ENCODE measurements at places on chromosomes 5 and 9.

GRCh38 chr5:74642543-74642863, 2.0 kb upstream of the ENC1 start:
- DNase-seq = no peak

- no peak for DNase-seq
Measured at GRCh38 chr9:107269681-107270080, 13.4 kb upstream of the RAD23B start.

GRCh38 chr5:157294407-157295091, 28.6 kb downstream of the CYFIP2 start:
- no peak for DNase-seq

GRCh38 chr9:113501129-113501686, 37.7 kb downstream of the RGS3 start:
- DNase-seq = no peak

GRCh38 chr5:61306531-61307131, 25.4 kb upstream of the ZSWIM6 start:
- peak; percentile 97 for DNase-seq

DNA sequence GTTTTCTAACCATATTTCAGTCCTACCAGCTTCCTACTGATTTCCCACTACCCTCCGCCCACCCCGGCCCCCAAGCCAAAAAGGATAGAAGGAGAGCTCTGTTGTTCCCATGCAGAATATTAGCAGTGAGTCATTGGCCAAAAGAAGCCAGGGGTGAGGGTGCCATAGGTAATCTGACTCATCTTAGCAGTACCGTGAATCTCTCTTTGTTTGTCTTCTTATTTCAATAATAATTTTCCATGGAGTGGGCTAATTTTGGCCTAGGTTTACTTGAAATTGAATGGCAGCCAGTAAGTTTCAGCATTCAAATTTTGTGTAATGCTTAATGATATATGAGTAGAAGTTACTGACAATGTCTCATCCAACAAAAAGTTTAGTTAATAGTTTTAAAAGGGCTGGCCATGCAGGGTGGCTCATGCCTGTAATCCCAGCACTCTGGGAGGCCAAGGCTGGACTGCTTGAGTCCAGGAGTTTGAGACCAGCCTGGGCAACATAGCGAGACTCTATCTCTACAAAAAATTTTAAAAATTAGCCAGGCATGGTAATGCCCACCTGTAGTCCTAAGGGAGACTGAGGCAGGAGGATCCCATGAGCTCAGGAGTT, 74.2 kb downstream of the C9orf152 start:
- DNase-seq = peak; percentile 61

DNA sequence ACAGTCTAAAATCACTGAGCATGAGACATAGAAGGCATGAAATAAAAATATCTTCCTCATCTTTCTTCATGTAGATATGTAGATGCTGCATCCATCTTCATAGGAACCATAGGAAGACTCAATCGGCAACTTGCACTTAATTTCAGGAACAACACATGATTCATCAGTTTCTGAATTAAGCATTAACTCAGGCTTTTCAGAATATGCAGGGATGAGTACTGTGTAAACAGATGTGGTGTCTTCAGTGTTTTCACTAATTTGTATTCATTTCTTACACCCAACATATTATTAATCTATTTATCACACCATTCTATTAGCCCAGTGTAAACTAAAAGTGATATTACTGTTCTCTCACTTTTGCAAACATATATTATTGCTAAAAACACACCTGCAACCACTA, 305.9 kb upstream of the DAB2 start:
- DNase-seq = no peak

DNA sequence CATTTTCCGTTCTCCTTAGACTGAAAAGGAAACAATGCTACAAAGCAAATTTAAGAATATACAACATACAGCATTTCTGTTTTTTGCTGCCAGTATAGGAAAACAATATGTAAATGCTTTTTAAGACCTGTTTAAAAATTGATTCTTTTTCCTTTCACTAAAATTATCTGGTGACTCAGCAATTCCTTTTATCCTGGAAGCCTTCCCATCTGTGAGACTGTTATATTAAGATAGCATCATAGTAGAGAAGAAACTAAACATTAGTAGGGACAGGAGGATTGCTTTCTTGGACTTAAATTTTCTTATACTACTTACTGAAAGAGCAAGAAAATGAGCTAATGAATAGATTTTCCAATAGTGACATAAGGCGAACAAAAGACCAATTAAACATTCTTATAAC, 30.0 kb upstream of the GPR21 start:
- peak; percentile 31 for DNase-seq

DNA sequence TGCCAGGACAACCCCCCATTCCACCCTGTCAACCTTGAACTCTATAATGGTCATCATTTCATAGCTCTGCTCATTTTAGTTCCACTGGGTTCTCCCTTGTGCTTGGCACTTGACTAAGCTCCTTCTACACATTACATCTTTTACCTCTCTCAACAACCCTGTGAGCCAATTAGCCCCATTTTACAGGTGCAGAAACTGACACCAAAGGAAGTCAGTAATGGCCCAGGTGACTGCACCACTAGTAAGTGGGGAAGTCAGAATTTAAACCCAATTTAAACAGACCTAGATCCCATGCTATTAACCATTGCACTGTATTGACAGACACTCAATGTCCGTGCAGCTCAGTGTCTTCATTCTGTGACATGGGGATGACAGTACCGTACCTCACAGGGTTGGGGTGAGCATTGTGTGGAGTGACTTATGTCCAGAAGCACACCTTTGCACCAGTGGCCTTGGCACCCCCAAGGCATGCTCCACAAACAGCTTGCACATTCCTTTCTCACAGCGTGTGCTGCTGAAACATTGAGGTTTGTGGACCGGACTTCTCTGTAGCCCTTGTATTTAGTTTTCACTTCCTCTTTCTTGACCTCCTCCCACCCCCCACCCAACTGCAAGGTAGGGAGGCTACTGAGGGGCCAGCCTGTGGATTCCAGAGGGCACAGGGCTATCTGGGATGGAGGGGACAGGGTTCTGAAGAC, 23.1 kb downstream of the IRF1 start:
- DNase-seq = peak; percentile 24

- DNase-seq = no peak
Measured at GRCh38 chr5:32439086-32439642, 5.4 kb downstream of the ZFR start.

- DNase-seq = no peak
Measured at GRCh38 chr5:88226881-88227450, 41.7 kb downstream of the TMEM161B start.

DNA sequence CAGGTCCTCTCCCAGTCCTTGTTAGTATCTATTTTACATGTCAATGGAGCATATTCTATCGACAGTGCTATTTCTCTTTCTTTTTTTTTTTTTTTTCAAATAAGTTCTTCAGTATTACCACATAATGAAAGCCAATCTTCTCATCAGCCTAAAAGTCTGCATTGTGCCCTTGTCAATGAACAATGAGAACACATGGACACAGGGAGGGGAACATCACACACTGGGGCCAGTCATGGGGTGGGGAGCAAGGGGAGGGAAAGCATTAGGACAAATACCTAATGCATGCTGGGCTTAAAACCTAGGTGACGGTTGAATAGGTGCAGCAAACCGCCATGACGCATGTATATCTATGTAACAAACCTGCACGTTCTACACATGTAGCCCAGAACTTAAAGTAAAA, 47.7 kb upstream of the TEX48 start:
- DNase-seq = no peak

DNA sequence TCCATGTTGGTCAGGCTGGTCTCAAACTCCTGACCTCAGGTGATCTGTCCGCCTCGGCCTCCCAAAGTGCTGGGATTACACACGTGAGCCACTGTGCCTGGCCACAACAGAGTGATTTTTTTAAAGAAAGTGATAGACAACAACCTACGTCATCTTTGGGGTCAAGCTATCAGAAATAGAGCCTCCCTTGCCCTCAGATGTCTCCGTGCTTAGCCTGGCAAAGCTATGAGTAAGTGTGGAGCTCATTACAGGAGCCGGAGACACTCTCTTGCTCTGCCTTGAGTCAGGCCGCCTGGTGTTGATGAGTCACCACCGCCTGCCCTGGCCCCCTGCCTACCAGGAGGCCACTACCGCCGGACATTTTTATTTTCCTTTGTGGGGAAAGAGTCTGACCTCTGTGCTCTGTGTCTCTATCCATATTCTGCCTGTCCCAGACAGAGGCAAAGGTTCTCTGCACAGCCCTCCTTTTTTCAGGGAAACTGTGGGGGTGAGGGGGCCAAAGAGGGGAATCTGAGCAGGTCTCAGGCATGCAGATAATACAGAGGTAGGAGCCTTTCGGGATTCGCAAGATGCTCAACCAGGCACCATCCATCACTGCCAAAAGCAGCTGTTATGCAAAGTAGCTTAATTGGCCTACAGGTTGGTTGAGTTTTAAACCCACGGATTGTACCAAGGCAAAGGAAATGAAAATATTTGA, 123.7 kb upstream of the CPEB4 start:
- DNase-seq = peak; percentile 97

DNA sequence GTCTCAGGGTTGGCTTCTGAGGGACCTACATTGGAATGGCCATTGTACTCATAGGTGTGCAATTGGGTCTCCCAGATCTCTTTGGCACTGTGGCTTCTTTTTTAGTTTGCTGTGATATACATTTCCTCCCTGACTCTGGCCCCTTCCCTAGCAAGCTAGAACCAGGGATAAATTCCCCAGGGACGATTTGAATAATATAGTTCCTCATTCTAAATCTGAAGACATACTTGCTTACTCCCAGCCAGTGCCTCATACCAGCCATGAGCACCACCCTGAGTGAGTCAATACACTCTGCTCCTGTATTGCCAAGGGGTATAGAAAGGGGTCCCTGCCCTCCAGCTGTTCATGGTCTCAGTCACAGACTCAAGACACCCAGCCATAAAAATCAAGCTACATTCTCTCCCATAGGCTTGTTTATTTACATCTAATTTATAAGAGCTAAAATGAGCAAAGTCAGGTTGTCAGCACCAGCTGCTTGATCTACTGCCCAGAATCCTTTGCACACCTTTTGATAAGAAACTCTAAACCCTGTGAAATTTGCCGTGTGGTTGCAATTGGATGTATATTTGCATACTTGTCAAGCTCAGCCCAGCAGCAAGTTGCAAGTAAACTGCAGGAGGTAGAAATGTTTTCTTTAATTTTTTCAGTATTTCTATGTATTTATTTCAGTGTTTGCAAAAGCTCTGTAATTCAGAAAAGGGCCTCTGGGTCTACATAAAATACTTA, 219.9 kb upstream of the IRX1 start:
- no peak for DNase-seq

- no peak for DNase-seq
Measured at GRCh38 chr9:75938946-75939345, 48.5 kb downstream of the PCSK5 start.

DNA sequence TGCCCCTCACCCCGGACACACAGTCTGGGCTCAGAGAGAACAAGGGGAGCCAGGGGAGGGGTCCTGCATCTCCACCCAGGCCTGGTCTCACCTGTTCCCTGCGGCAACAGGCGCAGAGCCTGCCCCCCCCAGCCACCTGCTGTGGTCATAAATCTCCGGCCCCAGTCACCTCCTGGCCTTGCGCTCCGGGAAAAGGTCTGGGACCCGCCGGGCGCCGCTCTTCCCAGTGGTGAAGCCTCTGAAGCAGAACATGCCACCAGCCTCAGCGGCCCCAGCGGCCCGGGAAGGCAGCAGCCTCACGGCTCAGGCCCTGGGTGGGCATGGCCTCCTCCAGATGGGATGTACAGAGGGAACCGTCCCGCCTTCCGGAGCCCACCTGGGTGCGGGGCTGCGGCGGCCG, 20.6 kb downstream of the NOTCH1 start:
- no peak for DNase-seq

GRCh38 chr5:15850939-15851341, 328.7 kb downstream of the MARCHF11 start:
- DNase-seq = no peak

DNA sequence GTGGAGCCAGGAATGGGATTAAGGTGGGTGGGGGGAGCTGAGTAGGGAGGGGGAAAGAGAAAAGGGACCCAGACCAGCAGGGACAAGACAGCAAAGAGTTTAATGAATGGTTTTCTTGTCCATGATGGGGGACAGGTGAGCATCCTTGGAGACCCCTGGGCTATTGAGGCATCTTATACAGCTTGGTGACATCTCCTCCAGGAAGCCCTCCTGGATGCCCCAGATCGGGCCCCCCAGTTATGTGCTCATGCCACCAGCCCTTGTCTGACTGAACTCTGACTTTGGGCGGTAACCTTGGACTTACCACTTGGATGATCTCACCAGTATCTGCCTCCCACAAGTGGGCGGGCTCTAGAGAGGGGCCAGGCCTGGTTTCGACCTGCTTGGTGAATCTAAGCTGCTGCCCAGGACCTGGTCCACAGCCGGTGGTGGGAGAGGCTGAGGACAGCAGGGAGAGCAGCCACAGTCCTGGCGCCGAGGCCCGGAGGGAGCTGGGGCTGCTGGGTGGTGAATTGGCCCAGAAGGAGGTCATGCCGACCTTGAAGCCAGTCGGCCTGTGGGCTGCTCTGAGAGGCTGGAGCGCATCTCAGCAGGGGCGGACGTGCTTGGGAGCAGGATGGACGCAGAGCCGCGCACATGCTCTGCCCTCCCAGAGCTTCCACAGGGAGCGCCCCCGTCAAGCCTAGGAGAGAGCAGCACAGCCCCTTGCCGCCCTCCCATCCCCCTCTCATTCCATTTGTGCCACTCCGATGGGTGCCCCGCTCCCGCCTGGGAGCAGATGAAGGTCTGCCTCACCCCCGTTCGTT, 36.2 kb downstream of the UNC5A start:
- no peak for DNase-seq

DNA sequence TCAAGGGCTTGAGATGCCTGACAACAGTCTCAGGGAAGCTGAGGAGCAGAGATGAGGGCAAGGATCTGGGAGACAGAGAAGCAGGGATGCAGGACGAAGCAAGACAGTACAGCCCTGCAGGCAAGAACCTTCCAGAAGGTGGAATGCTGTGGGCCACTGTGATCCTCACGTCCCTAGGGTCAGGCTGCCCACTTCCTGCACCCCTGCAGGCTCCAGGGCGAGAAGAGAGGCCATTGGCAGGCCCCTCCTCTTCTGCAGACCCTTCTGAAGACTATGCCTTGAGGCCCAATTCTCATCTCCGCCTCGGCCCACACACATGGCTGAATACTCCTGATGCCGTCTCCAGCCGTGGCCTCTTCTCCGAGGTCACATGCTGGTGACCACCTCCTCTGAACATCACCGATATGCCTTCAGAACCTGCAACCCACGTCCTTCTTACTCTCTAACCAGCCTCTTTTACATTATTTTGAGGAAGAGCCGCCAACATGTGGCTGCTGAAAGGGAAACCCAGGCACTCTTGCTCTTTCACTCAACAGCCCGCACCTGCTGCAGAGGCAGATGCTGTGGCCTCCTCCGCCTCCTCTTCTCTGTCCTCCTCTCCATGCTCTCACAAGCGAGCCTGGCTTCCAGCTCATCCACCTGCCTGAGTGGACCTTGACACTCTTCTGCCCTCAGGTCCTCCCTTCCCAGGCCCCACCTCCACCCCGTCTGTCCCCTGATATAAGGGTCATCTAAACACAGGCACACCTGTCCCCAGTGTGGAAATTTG, 181.5 kb downstream of the IRX2 start:
- DNase-seq = no peak
